Stimulated activated CD4-positive, alpha-beta T cell treated with anti-CD3 and anti-CD28 coated beads, Interleukin-12 subunit alpha, Interleukin-12 subunit beta, amount 100 ng/mL, for 24 hours (primary cell): ENCODE measurements at places on chromosomes 16 and 17.

GRCh38 chr17:10398352-10398751 lies 23.4 kb downstream of the MYH8 start:
- no peak for DNase-seq

GRCh38 chr17:56830726-56831368 lies 2.9 kb downstream of the C17orf67 start:
- no peak for DNase-seq

- no peak for DNase-seq
These were observed 367.7 kb upstream of the CDH11 start for GRCh38 chr16:65489531-65490023.

DNA sequence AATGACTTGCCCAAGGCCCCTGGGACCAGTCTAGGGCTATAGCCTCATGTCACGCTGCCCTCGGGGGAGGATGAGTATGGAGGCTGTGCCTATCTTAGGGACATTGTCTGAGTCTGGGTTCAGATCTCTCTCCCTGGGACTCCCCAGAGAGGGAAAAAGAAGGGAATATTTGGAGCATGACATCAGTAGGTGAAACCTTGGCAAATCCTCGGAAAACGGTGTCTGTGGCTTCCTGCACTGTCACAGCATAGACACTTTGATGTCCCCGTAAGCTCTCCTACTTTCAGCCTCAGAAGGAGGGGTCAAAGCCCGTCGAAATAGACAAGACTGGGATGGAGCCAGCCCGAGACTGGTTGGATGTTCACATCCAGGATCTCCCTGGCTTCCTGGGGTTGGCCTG lies 11.3 kb downstream of the MEOX1 start:
- no peak for DNase-seq

GRCh38 chr17:40541873-40542557 lies 23.3 kb downstream of the CCR7 start:
- DNase-seq = no peak

- no peak for DNase-seq
These were observed 152.0 kb downstream of the ZFHX3 start for GRCh38 chr16:72895951-72896350.

DNA sequence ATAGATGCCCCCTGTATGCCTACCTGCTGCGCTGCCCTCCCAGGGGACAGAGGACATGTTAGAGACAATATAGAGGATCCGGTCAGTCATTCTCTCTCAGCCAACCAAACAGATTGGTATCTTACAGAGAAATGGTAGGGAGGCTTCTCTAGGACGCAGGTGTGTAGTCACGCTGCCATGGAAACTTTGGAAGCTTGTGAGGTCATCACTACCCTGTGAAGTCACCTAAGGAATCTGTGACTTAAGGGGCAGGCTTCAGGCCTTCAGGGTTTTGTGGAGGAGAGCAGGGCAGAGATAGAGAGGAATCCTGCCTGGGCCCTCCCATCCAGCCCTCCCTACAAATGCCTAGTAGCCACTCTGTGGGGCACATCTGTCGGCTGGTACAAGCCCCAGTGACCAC lies at the start of gene DPEP2NB:
Gene DPEP2NB (minus strand): TSS at position 231 of the 400 bp plus-strand sequence. CDS start 141 bp downstream, at position 90.
- DNase-seq = no peak

GRCh38 chr17:36943250-36944191 lies 5.2 kb upstream of the AATF start:
- DNase-seq = no peak

DNA sequence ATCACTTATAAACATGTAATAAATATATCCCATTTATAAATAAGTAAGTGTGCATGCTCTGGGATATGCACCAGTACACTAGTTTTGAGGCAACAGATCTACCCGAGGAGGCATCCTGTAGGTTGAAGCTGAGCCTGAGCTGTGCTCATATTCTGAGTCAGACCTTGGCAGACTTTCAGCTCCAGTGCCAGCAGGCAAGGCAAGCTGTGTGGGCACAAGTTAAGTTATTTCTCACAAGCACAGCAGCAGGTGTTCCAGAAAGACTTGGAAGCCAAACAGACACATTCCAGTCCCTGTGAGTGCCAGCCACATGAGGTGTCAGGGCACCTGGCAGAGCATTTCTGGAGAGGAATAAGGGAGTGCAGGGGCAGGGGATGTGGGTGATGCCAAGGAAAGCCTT lies 1.3 kb upstream of the CLEC19A start:
- no peak for DNase-seq

GRCh38 chr17:11608396-11608795 lies 10.1 kb downstream of the DNAH9 start:
- DNase-seq = no peak

GRCh38 chr17:11274106-11274505 lies 33.1 kb downstream of the SHISA6 start:
- DNase-seq = no peak

GRCh38 chr17:30318155-30318554 lies 15.7 kb downstream of the TMIGD1 start:
- DNase-seq = no peak

- peak; percentile 58 for DNase-seq
These were observed 13.0 kb downstream of the ENGASE start for GRCh38 chr17:79087428-79088143.

GRCh38 chr16:6827267-6827666 lies 505.4 kb upstream of the RBFOX1 start:
- no peak for DNase-seq

GRCh38 chr16:81096715-81097208 lies 567 bp upstream of the GCSH start:
- DNase-seq = no peak

DNA sequence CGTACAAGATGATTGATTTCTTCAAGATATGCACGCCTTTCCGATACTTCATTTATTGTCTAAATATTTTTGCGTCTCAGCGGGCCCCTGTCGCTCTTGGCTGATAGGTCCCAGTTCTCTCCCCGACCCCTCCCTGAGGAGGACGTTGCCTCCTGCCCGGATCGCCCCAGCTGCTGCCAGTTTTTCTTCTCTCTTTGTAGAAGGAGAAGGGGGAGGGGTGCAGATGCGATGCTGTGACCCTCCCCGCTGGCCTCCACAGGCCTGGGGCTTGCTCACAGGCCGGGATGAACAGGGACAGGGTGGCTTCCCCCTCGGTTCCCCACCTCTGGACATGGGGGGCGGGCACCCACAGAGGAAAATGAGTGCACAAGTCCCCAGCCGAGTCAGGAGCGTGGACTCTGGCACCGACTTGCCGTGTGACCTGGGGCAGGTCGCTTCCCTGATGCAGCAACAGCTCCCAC lies 53.6 kb upstream of the ZC3H18 start:
- no peak for DNase-seq

DNA sequence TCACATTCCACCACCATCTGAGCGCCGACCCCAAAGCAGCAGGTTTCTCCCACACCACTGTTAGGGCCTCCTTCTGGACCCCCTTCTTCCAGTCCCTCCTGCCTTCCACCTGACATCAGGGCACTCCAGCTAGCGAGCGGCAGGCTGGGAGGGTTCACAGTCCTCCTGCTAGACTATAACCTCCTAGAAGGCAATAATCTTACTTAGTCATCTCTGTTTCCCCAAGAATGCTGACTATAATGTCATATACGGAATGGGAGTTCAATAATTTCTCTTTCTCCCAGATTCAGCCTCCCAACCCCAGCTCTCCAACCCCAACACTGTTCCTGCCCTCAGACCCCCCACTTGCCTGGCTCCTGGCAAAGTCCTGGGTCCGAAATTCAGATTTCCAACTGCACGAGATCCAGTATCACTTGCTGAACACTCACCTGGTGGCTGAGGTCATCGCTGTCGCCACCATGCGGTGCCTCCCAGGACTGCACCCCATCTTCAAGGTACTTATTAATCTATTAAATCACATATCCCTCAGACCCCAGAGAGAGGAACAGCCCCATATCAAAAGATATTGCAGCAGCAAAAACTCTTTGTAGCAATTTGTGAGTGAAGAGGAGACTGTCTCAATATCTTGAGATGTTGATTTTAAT lies 5.6 kb downstream of the ALOX12 start:
- peak; percentile 40 for DNase-seq

GRCh38 chr16:73616166-73616753 lies 568.3 kb upstream of the ZFHX3 start:
- DNase-seq = no peak

- no peak for DNase-seq
These were observed 379.1 kb upstream of the CDH11 start for GRCh38 chr16:65500919-65501318.

GRCh38 chr16:57278494-57278893 lies 6.0 kb downstream of the PLLP start:
- DNase-seq = no peak

- peak; percentile 14 for DNase-seq
These were observed 196.9 kb downstream of the SPECC1 start for GRCh38 chr17:20206068-20206467.

DNA sequence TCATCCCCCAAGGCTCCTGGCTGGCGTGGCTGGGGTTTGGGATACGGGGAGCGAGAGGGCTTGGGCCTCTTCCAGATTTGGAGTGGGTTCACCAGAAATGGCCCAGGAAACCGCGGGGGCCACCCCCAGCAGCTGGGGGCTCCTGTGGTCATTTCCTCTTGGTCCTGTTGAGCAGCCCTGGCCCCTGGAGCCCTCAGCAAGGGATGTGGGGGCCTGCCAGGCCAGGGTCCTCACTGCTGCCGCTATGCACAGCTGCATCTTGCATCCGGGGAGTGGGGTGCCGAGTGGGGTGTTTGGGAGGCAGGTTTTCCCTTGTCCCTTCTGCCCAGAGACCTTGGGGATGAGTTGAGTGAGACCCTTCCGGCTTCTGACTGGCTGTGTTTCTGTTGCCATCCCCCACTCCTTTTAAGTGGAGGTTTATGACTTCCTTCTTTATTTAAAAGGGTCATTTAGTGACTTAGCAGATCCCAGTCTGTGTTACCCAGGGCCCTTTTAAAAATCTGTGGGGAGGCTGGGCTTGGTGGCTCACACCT lies 319.8 kb downstream of the SEC14L1 start:
- DNase-seq = no peak

GRCh38 chr16:89043636-89044417 lies 49.8 kb upstream of the ACSF3 start:
- no peak for DNase-seq

DNA sequence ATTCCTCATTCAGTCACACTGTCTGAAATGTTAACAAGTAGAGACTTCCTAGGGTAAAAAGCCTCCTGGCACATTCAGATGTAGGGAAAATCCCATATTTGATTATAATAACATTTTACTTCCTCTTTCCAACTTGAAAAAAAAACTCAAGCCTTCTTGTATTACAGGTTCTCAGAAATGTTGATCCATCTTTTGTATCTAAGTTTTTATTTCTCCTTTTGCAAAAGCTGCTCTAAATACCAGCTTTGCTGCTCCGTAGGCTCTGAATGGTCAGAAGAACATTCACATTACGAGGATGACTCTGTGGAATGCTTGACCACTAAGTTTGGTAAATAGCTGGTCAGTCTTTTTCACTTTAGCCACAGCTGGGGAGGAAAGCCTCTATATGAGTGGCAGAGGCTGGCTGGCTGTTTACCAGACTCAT lies 13.2 kb upstream of the HEATR6 start:
- no peak for DNase-seq

GRCh38 chr17:28500712-28501379 lies 5.3 kb upstream of the FOXN1 start:
- no peak for DNase-seq

- no peak for DNase-seq
These were observed 502.7 kb upstream of the HSBP1 start for GRCh38 chr16:83305092-83305491.

GRCh38 chr17:69269131-69269998 lies 40.7 kb upstream of the ABCA10 start:
- DNase-seq = no peak

GRCh38 chr16:30934827-30935557 lies 11.6 kb downstream of the FBXL19 start:
- no peak for DNase-seq

DNA sequence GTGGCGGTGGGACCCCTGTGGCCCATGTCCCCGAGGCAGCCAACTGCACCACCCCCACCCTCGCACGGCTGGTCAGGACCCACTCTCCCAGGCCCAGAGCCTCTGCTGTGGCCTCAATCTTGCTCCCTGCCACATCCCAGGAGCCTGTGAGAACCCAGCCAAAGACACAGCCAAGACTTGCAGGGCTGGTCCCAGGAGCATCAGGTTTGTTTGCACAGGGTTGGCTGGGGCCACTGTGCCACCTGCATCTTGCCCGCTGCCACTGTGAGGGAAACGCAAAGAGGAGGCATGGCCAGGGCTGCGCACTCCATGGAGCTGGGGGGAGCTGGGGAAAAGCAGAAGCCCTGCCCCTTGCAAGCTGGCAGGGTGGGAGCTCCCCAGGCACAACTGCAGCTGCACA lies 92.5 kb downstream of the SSH2 start:
- DNase-seq = no peak

DNA sequence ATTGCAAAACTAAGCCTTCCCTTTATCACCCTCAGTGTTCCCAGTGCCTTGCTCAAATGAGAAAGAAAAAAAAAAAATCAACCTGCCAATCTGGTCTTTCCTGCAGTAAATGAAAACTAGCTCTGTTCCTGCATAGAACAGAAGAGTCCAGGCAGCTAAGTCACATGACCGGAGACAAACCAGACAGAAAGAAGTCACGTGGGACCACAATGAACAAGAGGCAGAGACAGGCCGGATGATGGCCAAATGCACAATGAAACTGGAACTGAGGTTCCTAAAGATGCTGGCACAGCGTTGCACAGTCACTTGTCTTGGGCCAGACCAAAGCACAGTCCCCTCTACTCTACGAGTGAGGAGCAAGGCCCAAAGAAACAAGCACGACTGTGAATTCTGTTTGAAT lies 172.5 kb downstream of the GRIN2A start:
- no peak for DNase-seq

DNA sequence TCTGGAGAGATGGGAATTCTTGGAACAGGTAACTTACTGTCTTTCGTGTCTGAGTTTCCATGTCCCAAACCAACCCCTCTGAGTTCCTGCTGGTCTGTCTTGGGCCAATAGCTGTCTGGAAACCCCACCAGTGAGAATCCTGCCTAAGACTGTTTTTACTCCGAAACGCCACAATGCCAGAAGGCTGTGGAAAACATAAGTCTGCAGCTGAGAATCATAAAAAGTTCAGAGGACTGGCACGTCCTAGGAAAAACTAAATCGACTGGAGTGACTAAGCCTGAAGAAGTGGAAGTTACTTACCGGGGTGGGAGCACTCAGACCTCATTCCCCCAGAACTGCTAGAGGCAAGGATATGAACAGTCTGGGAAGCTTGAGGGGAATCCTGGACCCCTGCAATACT lies 13.3 kb downstream of the LRRC75A start:
- no peak for DNase-seq

- DNase-seq = no peak
These were observed 2111.5 kb downstream of the TP53TG3F start for GRCh38 chr16:35570946-35571345.

DNA sequence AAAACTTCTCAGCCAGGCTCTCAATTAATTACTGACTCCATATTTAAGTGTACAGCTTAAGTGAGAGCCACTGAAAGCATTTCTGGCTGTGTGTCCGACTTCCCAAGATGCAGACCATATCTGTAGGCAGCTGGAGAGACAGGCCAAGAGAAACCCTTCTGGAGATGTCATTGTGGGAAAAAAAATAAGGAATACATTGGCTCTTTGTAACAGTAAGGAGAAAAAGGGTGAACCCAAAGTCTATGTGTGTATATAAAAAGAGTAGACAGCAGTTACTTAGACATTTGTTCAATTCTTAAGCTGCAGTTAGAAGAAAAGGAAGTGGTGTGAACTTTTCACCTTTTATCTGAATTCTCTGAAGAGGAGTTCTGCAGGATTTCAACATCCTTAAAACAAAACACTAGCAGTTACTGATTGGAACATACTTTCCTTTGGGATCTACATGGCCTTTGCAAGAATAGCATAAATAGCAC lies 21.7 kb downstream of the FAM117A start:
- no peak for DNase-seq
